ENCODE measurements at places on chromosomes 2 and 18. TPM values are rescaled to one million over a fixed set of nuclear protein-coding genes. Genes with fewer than 3 reads are reported as not detected.
A peak's percentile ranks its signal among the peaks of the same experiment; 100 is the strongest.

DNA sequence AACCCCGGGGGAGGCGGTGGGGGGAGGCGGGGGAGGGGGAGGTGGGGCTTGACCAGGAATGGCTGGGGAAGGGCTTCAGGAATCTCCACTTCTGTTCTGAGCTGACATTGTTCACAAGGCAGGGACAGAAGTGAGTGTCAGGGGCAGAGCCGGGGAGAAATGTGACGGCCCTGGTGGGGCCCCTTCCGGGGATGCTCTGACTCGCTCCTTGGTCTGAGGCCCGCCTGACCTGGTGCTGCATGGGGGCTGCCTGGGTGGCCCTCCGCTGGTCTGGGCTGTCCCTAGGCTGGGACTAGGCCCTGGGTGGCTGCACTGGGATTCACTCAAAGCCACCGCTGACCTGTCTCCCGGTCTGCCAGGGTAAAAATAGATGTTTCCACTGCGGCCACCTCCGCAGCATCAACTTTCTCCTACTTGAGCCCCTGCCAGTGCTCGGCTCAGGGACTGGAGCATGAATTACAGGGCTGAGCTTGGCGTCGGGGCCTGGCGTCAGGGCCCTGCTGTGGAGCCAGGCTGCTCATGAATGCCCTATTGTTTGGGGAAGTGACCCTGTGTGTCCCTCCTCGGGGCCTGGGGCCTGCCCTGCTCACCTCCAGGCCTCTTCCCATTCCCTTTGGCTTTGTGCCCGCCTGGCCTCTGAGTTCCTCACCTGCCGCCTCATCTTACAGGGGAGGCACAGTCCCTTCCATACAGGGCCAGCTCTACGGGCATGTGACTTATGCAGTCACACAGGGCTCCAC, 247.5 kb downstream of the DYSF start:
- no peaks in the 10 kb centered on the region for H3K27me3 ChIP-seq
- no peak overlapping the region for H3K27ac ChIP-seq
- no peaks in the 10 kb centered on the region for H3K4me1 ChIP-seq

DNA sequence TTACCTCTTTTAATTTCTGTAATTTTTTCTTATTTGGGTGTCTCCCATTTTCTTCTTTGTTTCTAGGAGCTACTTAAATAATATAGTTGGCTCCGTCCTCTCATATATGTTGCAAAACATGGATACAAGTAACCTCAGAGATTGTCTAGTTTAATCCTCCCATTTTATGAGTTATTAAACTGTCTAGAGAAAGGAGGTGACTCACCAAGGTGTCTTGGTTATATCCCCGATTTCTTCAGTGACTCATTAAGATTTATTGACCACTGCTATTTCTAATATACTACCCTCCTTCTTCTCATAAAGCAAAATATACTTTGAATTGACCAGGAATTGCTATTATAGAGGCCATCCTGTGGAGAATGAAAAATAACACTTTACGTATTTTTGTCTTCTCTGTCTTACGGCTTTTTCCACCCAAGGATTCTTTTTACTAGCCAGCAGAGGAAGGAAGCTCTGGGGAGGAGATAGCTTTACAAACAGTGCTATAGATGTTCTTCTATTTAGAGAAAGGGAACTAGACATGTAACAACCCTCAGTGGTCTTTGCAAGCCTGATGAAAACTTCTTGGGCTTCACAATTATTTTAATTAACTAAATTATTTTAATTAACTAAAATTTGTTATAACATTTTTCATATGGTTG, 300.4 kb upstream of the TNP1 start:
- no peaks in the 10 kb centered on the region for H3K27me3 ChIP-seq

The COLEC12 gene
- total RNA-seq = 4.4 TPM

DNA sequence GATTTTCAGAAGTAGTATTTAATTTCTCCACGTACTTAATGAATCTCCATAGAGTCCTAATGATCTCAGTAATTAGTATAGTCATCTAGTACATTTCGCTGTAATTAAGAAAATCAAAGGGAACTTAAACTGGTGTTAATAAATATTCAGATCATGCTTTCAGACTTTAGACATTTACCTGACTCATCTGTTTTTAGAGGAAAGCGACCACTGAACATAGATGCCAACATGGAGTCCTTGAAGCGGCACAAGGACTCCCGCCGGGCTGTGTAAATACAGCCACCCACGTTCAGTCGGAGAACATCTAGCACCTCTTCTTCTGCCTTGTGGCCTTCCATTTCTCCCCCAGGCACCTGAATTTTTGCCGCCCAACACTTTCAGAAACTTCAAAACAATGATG, 3.2 kb downstream of the KCTD18 start:
- H3K27me3 ChIP-seq = no peaks in the 10 kb centered on the region
- no peaks in the 10 kb centered on the region for H3K4me1 ChIP-seq
- H3K27ac ChIP-seq = no peak overlapping the region
- no peak for DNase-seq
- H3K4me3 ChIP-seq = no peak overlapping the region
- H3K36me3 ChIP-seq = no peaks in the 10 kb centered on the region

DNA sequence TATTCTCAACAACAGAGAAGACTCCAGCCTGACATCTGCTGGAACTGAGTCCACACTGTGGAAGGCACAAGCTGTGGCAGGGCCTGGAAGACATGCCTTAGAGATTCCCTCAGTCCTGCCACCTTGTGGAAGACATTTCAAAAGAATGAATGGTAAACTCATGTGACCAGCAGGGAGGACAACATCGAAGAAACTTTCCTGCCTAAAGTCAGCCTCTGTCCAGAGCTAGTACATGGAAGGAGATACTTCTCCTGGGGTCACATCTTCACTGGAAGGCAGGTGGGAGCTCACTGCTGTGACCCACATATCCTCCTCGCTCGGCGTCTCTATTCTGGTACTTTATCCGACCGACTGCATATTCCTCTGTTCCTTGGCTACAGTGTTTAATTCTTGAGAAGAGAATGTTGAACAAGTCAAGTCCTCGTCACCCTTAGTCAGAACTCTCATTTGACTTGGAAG, 59.5 kb downstream of the PUM2 start:
- peak; percentile 69 for DNase-seq
- H3K27ac ChIP-seq = no peak overlapping the region
- H3K36me3 ChIP-seq = no peaks in the 10 kb centered on the region
- H3K27me3 ChIP-seq = no peaks in the 10 kb centered on the region
- no peak overlapping the region for H3K4me3 ChIP-seq

DNA sequence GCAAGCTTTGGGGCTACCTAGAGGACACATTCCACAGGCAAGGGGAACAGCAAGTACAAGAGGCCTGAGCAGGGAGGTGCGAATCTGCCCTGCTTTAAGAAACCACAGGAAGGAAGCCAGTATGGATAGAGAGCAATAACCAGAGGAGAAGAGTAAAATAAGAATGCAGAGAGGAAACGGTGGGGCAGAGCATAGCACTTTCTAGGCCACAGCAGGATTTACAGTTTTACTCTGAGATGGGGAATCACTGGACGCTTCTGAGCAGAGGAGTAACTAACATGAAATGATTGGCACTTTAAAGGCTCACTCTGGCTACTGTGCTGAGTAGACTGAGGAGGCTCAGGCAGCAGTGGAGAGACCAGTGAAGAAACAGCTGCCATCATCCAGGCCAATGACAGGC, 23.8 kb downstream of the AAK1 start:
- H3K27me3 ChIP-seq = no peaks in the 10 kb centered on the region
- DNase-seq = no peak
- H3K36me3 ChIP-seq = no peaks in the 10 kb centered on the region
- H3K27ac ChIP-seq = no peak overlapping the region
- H3K4me3 ChIP-seq = no peak overlapping the region

Data from Peyer's patch (tissue), 4 donors.